ENCODE measurements at places on chromosomes 2 and 18.

GRCh38 chr18:70363861-70364260 is 75.0 kb downstream of the SOCS6 start:
- DNase-seq, result peak; percentile 47

- no peak for DNase-seq
These were observed 228.3 kb downstream of the SRBD1 start for GRCh38 chr2:45382744-45383143.

GRCh38 chr18:72899338-72899737 is 31.6 kb upstream of the NETO1 start:
- no peak for DNase-seq

- no peak for DNase-seq
These were observed 517.7 kb upstream of the MYT1L start for GRCh38 chr2:2848621-2849333.

- DNase-seq, result no peak
These were observed 118.8 kb upstream of the RBBP8 start for GRCh38 chr18:22814329-22814703.

GRCh38 chr2:187382131-187382530 is 65.9 kb downstream of the CALCRL start:
- no peak for DNase-seq

- DNase-seq, result no peak
These were observed 116.2 kb downstream of the RND3 start for GRCh38 chr2:150371044-150371818.

GRCh38 chr2:47028846-47029560 is 113.4 kb upstream of the MCFD2 start:
- no peak for DNase-seq

DNA sequence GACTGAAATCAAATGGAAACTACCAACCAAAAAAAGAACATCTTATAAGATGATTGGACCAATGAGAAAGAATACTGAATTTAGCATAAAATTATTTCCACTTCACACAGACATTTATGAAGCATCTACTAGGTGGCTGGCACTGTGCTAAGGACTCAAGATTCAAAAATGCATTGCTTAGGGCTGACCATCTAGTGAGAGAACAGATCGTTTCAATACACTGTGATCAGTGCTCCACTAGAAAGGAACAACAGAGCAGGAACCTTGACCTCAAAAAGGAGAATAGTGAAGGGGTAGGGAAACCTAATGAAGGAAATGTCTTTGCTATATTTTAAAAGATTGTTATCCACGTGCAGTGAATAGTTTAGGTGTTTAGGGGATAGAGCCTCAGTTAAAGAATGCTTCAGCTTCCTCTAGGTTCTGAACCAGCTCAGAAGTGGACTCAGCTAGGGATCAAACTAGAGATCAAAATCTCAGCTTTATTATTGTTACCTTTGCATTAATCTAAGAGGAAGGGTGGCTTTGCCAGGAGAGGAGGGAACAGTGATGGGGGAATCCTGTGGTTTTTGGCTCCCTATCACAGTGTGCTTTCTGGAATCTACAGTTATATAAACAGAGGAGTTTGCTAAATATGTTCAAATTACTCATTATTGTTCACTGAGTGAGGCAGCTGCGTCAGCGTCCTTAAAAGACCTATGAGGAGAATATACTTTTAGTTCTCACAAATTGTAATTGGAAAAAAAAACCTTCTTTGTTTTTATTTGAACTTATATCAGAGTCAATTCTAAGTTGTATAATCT is 16.2 kb upstream of the BBS5 start:
- DNase-seq, result no peak

DNA sequence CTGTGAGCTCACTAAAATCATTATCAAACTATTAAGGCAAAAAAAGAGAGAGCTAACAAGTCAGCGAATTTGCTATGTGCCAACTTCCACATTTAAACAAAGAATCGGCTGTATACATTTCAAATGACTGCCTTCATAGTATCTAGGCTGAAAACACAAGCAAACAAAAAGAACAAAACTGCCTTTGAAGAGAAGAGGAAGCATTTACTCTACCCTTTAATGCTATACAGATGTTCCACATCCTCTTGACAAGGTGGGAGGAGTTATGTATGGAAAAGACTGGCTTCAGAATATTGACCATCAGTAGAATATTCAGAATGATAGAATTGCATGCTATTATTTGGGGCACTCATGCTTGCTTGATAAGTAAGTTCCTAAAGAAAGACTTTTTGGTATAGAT is 741.7 kb downstream of the PLCL1 start:
- DNase-seq, result no peak

DNA sequence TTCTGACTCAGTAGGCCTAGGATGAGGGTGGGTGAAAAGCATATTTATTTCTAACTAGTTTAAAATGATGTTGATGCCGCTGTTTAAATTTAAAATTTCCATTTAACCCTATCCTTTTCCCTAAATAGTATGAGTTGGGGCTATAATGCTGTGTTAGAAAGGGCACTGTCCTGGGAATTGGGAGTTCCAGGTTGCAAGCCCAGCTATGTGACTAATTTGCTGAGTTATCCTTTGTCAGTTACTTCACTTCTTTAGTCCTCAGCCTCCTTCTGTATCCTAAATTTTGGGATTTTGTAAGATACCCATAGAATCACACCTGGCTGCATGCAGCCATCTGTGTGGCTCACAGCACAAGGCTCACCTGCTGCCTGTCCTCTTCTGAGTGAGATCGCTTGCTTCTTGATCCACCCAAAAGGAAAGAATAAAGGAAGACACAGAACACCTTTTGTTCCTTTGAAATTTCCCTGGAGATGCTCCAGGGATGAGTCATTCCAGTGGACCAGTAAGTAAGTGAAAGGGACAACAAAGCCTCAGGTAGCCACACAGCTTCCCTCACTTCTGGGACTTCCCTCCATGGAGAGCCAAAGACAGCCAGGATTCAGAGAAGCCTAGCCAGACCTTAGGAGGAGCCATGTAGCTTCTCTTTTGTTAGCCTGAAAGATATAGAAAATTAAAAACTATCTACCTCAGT is 97.2 kb downstream of the DTNA start:
- no peak for DNase-seq

DNA sequence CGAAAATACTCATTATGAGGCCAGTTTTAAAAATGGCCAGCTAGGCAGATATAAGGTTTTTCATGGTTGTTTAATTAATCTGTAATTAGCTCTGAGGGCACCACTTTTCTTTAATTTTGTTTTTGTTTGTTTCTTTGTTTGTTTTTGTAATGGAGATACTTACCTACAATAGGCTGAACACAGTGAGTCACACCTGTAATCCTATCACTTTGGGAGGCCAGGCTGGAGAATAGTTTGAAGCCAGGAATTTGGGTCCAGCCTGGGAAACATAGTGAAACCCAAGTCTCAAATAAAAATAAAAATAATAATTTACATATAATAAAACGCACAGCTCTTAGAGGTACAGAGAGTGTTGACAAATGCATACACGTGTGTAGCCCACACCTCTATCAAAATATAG is 56.8 kb upstream of the MSH2 start:
- DNase-seq, result no peak

DNA sequence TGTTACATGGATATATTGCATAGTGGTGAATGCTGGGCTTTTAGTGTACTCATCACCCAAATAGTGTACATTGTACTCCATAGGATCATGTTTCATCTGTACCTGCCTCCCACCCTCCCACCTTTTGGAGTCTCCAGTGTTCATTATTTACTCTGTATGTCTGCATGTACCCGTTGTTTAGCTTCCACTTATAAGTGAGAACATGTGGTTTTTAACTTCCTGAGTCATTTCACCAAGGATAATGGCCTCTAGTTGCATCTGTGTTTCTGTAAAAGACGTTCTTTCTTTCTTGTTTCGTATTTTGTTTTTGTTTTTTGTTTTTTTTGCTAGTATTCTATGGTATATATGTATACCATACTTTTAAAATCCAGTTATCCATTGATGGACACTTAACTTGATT is 107.5 kb downstream of the MSTN start:
- DNase-seq, result no peak

- DNase-seq, result no peak
These were observed 104.6 kb downstream of the SMC6 start for GRCh38 chr2:17649026-17649425.

GRCh38 chr2:96510931-96511595 is 5.9 kb upstream of the NEURL3 start:
- no peak for DNase-seq

GRCh38 chr18:74531043-74531442 is 3.3 kb upstream of the CNDP1 start:
- DNase-seq, result no peak

DNA sequence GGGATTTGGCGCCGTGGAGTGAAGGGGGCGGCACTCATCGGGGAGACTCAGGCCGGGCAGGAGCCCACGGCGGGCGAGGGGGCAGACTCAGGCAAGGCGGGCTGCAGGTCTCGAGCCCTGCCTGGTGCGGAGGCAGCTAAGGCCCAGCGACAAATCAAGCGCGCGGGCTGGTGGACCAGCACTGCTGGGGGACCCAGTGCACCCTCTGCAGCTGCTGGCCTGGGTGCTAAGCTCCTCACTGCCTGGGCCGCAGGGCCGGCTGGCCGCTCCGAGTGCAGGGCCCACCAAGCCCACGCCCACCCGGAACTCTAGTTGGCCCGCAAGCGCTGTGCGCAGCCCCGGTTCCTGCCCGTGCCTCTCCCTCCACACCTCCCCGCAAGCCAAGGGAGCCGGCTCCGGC is 26.2 kb upstream of the SPP2 start:
- no peak for DNase-seq

GRCh38 chr18:13532406-13533075 is 193.8 kb downstream of the FAM210A start:
- no peak for DNase-seq

DNA sequence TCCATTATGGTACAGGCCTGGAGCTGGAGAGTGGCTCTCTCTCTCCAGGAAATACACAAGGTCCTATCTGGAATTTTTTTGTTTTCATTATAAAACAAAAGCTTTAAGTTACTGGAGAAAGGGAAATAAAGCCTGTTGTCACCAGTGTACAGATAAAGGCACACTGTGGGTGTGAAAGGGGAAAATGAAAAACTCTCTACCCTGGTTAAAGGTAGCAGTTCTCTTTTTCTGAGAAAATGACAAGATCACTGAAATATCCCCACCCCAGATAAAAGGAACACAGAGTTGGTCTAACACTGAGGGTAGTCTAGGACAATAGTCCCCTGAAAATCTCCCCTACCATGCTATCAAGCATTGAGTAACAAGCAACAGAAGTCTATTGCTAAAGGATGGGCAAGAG is 438.7 kb downstream of the MBD2 start:
- DNase-seq, result no peak

DNA sequence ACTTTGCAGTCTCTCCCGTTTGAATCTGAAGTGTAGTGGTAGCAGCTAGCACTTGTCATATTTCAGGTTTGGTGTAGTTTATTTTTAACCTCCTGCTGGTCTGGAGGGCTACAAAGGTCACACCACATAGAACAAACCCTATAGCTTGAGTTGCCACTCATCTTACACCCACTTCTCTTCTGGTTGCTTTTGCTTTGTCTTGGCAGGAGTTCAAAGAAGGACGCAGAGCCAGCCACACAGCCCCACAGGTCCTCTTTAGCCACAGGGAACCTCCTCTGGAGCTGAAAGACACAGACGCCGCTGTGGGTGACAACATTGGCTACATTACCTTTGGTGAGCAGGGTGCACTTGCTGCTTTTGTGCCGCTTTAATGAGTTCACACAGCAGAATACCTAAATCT is 15.6 kb upstream of the GPBAR1 start:
- DNase-seq, result no peak

- no peak for DNase-seq
These were observed 80.6 kb downstream of the EML6 start for GRCh38 chr2:54803783-54804751.

DNA sequence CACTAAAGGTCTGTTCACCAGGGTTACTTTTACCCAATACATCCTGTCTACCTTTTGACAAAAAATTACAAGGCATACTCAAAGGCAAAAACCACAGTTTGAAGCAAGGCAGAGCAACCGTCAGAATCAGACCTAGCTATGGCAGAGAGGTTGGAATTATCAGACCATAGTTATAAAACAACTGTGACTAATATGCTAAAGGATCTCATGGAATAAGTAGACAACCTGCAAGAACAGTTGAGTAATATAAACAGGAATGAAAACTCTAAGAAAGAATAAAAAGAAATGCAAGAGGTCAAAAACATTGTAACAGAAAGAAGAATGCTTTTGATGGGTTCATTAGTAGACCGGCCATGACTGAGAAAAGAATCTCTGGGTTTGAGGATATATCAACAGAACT is 318.8 kb upstream of the KCNH7 start:
- DNase-seq, result no peak

DNA sequence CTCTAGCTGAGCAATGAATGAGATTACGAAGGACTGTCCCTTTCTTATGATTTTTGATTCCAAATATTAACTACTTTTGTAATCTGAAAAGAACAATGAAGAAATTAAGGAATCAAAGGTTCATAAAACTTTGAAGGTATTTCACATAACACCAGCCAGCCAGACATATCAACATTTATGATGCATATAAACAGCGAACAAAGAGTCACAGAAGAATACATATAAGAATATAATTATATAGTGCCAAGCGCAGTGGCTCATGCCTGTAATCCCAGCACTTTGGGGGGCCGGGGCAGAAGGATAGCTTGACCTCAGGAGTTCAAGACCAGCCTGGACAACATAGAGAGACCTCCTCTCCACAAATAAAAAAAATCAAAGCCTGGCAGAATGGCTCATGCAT is 34.1 kb downstream of the PIAS2 start:
- DNase-seq, result no peak
